Prostate gland (tissue), 2 donors: ENCODE measurements at places on chromosomes 7 and 10. TPM values are rescaled to one million over a fixed set of nuclear protein-coding genes. Genes with fewer than 3 reads are reported as not detected.
A peak's percentile ranks its signal among the peaks of the same experiment; 100 is the strongest.

Gene MCU
- 24.2 TPM for total RNA-seq

Gene HIPK2
- total RNA-seq, result 72.7 TPM

Gene DNAH11
- 13.3 TPM for total RNA-seq

- H3K4me1 ChIP-seq, result peaks cover 5% of the 10 kb centered on the region
- H3K4me3 ChIP-seq, result no peak overlapping the region
- no peaks in the 10 kb centered on the region for H3K36me3 ChIP-seq
Measured at GRCh38 chr7:1649751-1650326, 20.2 kb upstream of the ELFN1 start.

- no peaks in the 10 kb centered on the region for H3K27me3 ChIP-seq
- H3K4me1 ChIP-seq, result no peaks in the 10 kb centered on the region
- no peak overlapping the region for H3K27ac ChIP-seq
- no peak overlapping the region for H3K4me3 ChIP-seq
- DNase-seq, result no peak
Measured at GRCh38 chr7:41182782-41183181, 520.1 kb downstream of the INHBA start.

DNA sequence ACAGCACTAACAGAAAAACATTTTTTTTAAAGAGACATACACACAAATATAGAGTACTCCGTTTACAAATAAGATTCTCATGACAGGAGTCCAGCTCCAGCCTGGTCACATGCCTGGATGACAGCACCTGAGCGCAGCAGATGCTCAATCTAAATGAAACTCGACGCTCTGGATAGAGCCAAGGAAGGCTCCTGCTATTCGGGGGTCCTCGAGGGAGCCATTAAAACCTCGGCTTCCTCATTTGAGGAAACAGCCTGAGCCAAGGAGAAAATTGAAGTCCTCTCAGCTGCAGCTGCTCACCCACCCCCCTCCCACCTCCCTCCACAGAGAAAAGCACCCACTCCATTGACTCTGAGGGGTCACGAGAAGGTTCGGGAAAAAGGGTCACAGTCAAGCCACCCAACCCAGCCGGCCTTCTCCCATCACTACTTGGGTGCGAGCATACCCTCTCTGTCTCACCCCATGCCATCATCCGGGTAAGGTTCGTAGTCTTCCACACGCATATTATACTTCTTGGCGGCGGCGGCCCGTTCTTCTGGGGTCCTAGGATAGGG, 673 bp downstream of the NDUFB8 start:
- H3K4me3 ChIP-seq, result peak overlapping the region; percentile 91
- no peaks in the 10 kb centered on the region for H3K27me3 ChIP-seq
- H3K4me1 ChIP-seq, result peaks cover 9% of the 10 kb centered on the region
- H3K27ac ChIP-seq, result peak overlapping the region; percentile 79
- DNase-seq, result no peak

GRCh38 chr10:101875068-101875688, 31.6 kb upstream of the KCNIP2 start:
- H3K4me3 ChIP-seq, result no peak overlapping the region
- H3K4me1 ChIP-seq, result no peaks in the 10 kb centered on the region
- no peaks in the 10 kb centered on the region for H3K27me3 ChIP-seq
- H3K36me3 ChIP-seq, result no peaks in the 10 kb centered on the region
- no peak overlapping the region for H3K27ac ChIP-seq
- no peak for DNase-seq
